ENCODE measurements at places on chromosomes 16 and 17.
A peak's percentile ranks its signal among the peaks of the same experiment; 100 is the strongest.

GRCh38 chr16:29663016-29663806 is at the start of gene SPN:
Gene SPN (plus strand): TSS chr16:29663247. CDS start chr16:29663729, 482 bp downstream.
- DNase-seq, result no peak

- DNase-seq, result no peak
Observed at GRCh38 chr17:73420897-73421296, 109.1 kb upstream of the CDC42EP4 start.

DNA sequence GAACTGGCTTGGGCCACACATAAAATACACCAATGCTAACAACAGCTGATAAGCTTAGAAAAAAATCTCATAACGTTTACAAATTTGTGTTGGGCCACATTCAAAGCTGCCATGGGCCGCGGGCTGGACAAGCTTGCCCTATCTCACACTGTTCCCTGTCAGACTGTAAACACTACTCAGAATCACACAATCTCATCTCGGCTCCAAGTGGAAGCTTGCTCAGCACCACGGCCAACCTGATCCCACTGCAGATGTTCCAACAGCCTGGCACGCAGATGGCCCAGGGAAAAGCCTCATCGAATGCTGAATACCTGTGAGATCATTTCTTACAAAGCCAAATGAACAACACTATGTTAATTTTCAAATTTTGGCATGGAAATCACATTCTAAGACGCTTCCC is 125.8 kb downstream of the ANKRD11 start:
- no peak for DNase-seq

DNA sequence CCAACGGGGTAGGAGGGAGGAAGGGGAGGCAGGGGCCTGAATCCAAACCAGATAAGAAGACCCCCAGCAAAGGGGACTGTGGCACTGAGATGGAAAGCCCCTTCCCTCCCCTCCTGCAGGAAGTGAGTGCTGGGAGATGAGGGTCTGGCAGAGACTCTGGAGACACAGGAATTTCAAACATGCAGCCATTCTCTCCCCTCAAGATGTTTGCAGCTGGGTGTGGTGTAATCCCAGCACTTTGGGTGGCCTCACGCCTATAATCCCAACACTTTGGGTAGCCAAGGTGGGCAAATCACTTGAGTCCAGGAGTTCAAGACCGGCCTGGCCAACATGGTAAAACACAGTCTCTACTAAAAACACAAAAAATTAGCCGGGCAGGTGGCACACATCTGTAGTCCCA is 33.9 kb upstream of the FAAP100 start:
- no peak for DNase-seq

DNA sequence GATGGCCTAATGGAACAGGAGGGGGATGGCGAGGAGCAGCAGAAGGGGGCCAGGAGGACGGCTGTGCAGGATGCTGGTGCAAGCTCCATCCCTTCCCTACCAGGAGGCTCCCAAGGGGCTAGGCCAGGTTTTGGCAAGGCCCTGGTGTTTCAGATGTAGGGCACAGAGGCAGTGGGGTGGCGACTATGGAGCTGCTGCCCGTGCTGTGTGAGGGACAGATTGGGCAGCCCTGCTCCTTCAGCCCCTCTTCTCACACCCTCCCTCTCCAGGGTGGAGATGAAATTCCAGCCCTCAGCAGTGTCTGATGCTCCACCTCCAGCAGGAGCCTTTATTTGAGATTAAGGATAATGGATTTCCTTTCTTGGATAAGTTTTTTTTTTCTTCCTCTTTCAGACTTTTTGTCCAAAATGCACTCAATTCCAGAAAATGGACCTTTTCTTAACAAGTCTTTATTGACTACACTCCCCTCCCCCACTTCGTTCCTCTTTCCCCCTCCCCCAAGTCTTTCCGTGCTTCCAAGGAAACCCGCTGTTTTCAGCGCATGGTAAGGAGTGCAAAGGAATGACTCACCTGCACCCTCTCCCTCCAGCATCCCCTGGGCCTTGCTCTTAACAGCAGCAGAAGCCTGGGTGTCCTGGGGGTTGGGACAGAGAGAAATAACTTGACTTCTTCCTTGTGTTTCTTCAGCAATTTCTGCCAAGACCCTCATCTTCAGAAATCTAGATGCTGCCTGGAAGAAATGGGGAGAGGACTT is 95.2 kb downstream of the CCDC182 start:
- DNase-seq, result no peak

GRCh38 chr16:1216681-1217400 is 8.2 kb downstream of the TPSG1 start:
- no peak for DNase-seq

DNA sequence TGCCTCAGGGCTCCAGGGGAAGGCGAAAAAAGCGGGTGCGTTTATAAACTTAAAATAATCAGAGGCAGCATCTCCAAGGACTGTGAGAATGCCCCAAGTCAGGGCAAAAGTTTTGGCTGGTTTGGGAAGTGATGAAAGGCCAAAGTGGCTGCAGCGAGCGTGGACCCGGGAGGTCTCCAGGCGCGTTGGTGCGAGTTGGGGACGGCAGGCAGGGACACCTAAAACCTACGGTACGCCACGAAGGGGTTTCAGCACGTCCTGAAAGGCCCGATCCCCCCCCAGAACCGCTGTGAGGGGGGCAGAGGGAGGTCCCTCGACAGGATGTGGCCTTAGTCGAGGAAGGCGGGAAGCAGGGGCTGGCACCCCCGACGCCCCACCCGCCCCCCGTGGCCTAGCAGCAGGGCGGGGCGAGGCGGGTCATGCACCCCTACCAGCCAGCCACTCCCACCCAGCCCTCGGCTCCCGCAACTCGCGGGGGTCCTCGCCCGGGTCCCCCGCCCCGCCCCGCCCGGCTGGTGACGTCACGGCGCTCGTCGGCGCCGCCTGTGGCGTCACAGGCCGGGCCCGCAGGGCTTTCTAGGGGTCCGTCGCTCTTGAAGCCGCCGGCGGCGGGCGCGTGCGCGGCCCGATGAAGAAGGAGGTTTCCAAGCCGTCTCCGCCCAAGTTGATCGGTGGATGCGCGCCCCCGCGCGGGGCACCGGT is at the start of gene MYCBPAP:
TSS of gene MYCBPAP (plus strand) at position 569 of the 702 bp plus-strand sequence. CDS start 236 bp downstream, outside the sequence.
- DNase-seq, result peak; percentile 31

- no peak for DNase-seq
Observed at GRCh38 chr16:9094011-9094846, 2.8 kb downstream of the HAPSTR1 start.

DNA sequence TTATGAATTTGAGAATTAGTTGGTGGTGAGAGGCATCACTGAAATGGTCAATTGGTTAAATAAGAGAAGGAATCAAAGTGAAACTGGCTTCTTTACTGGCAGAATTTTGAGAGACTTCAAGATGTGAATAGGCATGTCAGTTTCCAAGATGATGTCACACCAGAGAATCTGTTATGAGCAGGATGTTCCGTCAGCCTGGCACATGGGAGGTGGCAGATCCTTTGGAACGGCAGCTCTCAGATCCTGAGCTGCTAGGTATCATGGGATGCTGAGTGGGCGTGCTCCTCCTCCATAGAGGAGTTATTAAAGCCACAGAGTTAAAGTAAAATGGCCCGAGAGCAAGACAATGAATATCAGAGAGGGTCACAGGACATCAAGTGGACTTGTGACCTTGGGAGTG is 444.3 kb upstream of the HSBP1 start:
- DNase-seq, result no peak

DNA sequence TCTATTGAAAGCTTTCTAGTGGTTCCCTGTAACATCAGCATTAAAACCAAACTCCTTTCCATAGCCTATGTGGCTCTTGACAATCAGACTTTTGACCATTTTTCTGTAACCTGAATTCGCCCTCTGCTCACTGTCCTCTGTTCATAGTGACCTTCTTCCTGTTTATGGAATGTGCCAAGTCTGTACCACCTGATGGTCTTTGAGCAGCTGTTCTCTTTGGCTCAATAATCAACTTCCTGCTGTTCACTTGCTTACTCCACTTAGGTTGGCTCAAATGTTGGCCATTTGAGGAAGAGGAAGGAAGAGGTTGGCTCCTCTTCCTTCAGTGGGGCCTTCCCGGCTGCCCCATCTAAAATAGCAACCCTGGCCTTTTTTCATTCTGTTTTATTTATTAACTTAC is 251.5 kb downstream of the CA10 start:
- DNase-seq, result no peak

GRCh38 chr17:10337976-10338375 is 34.8 kb downstream of the MYH13 start:
- no peak for DNase-seq

GRCh38 chr17:46771561-46772474 is 46.7 kb downstream of the WNT3 start:
- no peak for DNase-seq

DNA sequence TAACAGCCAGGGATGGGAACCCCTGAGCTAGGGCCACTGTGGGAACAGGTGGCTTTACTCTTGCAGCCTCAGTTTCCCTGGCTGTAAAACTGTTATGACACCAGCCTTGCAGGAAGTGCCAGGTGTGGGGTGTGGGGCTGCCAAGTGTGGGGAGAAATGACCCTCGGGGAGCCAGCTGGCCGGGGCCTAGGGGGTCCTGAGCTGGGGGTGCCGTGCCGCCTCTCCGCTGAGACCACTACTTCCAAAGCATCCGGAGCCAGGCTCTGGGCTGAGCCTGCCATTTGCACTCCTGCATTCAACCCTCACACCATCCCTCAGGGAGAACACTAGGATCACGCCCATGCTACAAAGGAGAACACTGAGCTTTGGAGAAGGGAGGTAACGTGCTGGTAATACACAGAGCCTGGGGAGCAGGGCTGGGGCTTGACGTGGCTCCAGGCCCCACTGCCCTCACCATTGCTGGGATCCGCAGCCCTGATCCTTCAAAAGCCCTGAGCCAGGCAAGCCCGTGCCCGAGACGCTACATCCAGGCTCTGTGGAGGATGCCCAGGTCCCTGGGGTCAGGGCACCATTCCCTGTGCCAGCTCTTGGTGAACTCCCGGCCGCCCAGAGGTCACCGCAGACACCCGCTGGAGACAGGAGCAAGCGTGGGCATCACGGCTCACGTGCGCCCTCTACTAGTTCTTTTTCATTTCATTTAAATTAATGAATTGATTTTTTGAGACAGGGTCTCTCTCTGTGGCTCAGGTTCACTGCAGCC is 28.8 kb upstream of the GINS2 start:
- DNase-seq, result peak; percentile 22

DNA sequence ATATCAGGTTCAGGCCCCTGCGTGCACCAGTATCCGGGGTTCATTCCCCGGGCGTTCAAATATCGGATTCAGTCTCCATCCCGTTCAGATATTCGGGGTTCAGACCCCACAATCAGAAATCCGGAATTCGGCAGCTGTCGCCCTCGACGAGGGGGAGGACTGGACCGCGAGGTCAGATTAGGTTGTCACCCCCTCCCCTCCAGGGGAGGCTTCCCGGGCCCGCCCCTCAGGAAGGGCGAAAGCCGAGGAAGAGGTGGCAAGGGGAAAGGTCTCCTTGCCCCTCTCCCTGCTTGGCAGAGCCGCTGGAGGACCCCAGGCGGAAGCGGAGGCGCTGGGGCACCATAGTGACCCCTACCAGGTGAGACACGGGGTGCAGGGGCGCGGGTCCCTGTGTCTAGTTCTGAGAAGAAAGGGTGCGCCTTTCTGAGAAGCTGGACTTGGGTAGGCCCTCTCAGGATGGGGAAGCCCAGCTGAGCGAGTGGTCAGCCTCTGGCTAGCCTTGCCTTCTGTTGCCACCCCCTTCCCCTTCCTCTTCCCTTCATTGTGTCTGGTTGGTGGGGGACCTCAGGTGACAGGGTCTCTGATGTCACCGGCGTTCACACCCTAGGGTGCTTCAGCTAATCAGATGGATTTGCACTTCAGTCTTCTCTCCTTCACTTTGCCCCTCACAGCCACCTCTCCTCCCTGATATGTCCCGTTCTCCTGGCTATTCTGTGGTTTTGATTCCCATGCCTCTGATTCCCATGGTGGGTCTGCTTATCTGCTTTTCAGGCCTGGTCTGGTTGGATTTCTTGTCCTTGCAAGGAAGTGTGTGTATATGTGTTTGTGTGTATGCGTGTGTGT is 844 bp downstream of the TAOK2 start:
- no peak for DNase-seq

DNA sequence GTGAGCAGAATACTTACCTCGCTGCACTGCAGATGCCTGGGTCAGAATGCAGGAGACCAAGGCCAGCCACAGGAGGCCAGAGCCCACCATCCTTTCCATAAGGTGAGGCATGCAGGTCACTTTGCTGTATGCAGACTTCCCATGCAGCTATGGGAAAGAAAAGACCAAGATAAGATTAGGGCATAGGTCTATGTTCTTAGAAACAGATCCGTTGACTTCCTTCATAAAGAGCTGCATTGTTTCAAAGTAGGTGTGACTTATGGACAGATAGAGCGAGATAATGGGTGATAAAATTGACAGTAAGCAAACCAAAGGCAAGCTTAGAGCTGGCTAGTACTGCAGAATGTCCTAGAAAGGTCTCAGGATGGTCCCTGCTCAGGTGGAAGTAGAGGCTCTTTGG is 992 bp downstream of the GP2 start:
- DNase-seq, result no peak

DNA sequence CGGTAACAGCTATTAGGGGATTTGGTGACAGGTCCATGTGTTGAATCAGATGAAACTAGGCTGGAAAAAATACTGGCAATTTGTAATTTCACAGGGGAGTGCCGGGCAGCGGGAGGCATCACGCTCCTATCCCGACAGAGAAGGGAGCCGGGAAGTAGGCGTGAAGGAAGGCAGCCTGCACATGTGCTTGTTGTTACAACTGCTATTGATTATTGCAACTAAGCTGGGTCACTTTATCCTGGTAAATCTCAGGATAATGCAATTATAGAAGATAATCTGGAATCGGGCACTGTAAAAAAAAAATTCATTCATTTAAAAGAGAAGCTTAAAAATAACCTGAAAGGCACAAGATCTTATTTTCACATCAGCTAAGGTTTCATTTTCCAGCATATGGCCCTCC is 180.6 kb downstream of the FOXL1 start:
- DNase-seq, result no peak

DNA sequence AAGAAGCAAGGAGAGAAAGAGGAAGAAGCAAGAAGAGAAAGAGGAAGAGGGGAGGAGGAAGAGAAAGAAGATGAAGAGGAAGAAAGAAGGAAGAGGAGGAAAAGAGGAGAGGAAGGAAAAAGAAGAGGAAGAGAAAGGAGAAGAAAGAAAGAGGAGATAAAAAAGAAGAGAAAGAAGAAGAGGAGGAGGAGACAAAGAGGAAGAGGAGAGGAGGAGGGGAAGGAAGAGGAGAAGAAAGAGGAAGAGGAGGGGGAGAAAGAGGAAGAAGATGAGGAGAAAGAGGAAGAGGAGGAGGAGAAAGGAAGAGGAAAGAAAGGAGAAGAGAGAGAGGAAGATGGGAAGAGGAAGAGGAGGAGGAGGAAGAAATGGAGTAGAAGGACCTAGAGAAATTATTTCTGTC is 80.4 kb downstream of the CDYL2 start:
- no peak for DNase-seq

GRCh38 chr17:30477774-30478115 is 537 bp downstream of the GOSR1 start:
- DNase-seq, result no peak

- DNase-seq, result no peak
Observed at GRCh38 chr17:50603340-50603739, 31.3 kb upstream of the ABCC3 start.

DNA sequence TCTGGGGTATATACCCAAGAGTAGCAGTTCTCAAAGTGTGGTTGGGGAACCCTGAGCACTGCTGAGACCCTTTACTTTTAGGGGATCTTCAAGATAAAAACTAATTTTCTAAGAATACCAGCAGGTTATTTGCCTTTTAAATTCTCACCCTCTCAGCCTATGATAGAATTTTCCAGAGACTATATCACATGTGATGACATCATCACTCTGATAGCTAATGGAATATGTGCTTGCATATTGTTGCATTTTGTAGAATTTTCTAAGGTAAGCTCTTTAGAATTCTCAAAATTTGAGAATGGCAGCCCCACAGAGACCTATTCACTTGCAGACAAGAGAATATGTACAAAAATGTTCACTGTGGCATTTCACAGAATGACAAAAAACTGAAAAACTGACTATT is 181.1 kb downstream of the MYO1D start:
- DNase-seq, result no peak
